ENCODE measurements at places on chromosomes 16 and 17. TPM values are rescaled to one million over a fixed set of nuclear protein-coding genes. Genes with fewer than 3 reads are reported as not detected.

DNA sequence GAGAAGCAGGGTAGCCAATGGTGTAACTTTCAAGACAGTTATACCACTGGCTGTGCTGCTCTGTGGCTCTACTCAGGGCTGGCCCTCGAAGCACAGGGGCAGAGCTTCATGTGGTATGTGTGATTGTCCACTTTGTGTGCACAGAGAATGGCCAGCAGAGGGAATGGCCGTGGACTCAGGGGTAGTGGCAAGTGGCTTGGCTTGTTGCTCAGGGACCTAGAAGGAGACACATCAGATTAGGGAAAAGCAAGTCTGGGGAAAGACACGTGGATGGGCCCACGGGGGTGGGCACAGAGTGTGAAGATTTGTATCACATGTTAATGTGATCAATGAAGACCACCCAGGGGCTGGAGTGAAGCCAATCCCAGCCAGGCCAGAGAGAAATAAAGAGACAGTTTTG is 20.0 kb upstream of the XYLT2 start:
- no peaks in the 10 kb centered on the region for H3K36me3 ChIP-seq
- no peaks in the 10 kb centered on the region for H3K4me1 ChIP-seq
- H3K4me3 ChIP-seq = no peak overlapping the region
- H3K27ac ChIP-seq = no peak overlapping the region
- peaks cover 2% of the 10 kb centered on the region for H3K27me3 ChIP-seq
- DNase-seq = no peak

DNA sequence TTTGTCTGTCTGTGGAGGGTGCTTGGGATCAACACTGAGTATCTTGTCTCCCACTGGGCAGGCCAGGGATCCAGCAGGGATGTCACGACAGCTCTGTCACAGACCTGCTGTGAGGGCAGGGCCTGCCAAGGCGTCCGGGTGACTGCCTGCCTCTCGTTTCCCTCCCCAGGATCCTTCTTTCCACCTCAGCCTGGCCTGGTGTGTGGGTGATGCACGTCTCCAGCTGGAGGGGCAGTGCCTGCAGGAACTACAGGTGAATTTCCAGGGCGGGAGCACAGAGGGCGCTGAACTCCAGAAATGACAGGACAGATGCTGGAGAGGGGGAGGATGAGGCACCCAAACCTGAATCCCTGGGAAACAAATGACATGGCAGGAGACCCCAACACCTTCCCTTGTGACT is 6.8 kb upstream of the MMP15 start:
- DNase-seq = no peak
- no peaks in the 10 kb centered on the region for H3K27me3 ChIP-seq
- H3K36me3 ChIP-seq = peaks cover 19% of the 10 kb centered on the region
- no peak overlapping the region for H3K27ac ChIP-seq

The ZP2 gene
- total RNA-seq = not detected

DNA sequence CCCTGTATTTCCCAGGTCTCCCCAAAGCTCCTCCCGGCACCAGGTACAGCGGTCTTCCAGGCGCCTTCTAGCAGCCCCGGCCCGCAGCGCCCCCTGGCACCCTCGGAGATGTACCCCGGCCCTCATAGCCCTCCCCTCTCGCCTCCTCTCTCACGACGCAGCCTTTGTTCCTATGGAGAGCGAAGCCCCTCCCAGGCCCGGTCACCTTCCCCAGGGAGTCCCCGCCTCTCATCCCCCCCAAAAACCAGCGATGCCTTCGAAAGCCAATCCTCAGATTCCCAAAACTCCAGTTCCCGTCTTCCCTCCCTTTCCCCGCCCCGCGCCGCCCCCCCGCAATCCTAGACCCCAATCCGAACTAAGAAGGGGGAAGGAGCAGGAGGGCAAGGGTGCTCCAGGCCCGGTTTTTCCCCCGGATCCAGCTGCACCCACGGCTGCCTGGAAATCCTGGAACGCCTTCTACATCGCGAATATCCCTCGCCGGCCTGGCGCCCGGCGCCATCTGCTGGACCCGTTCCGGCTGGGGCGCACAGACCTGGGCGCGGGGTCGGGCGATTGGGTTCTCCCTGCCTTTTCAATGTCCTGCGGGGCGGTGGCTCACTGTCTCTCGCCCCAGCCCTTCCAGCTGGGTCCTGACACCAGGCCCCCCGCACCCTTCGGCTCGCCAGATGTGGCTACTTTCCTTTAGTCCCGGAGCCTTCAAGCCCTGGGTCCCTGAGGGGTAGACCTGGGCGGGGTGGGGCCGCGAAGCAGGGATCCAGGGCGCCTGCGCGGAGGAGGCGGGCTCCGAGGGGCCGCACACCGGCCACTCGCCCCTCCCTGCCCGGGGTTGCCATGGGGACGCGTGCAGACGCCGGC is at the start of gene DNAH2:
DNAH2 (plus strand) TSS at position 844 of the 855 bp plus-strand sequence. CDS start 1,991 bp downstream, outside the sequence.
- H3K4me1 ChIP-seq = peaks cover 15% of the 10 kb centered on the region
- peaks cover 33% of the 10 kb centered on the region for H3K27me3 ChIP-seq
- no peaks in the 10 kb centered on the region for H3K36me3 ChIP-seq
- H3K4me3 ChIP-seq = no peak within 1 kb of the TSS

The IGSF6 gene
- total RNA-seq = 0.25 TPM

DNA sequence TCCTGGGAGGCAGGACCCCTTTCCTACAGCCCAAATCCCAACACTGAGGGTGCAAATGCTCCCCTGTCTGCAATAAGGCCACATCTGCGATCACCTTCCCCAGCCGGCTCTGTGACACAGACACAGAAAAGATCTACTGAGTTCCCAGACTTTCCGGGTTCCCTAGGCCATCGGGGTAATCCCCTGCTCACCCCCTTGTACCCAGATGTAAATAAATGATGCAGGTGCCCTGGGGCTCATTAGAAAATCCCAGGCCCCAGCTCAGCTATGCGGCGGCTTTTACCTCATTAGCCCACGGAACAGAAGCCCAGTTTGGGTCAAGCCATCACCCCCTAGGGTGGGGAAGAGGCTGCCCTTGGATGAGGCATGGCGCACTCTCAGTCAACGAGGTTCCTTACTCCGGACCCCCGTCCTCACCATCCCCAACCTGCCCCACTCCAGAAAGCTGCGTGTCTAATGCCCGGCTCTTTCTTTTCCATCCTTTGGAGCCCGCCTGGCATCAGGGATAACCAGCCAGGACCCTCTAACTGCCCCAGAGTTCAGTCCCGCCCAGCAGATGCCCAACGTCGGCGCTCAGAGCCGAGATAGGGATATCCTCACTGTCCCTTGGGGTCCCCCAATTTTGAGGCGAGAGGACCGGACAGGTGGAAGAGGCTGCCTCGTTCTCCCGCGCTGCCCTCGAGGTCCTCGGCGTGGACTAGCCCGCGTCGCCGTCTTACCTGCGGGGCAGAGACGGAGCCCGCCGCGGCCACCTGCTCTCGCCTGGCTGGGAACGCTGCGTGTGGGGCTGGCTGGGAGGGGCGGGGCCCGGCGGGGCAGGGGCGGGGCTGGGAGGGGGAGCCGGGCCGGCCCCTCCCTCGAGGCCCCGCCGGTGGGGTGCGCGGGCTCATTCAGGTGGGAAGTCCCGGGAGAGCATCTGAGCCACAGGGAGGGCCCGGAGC is at the start of gene ZNF385C:
ZNF385C (minus strand) TSS at position 783 of the 941 bp plus-strand sequence. CDS start 35,417 bp downstream, outside the sequence.
- H3K27ac ChIP-seq = no peak within 1 kb of the TSS
- no peaks in the 10 kb centered on the region for H3K36me3 ChIP-seq
- peaks cover 11% of the 10 kb centered on the region for H3K4me1 ChIP-seq

GRCh38 chr16:35182943-35183550 is 1723.6 kb downstream of the TP53TG3F start:
- no peak for DNase-seq
- no peak overlapping the region for H3K4me3 ChIP-seq
- H3K4me1 ChIP-seq = no peaks in the 10 kb centered on the region

DNA sequence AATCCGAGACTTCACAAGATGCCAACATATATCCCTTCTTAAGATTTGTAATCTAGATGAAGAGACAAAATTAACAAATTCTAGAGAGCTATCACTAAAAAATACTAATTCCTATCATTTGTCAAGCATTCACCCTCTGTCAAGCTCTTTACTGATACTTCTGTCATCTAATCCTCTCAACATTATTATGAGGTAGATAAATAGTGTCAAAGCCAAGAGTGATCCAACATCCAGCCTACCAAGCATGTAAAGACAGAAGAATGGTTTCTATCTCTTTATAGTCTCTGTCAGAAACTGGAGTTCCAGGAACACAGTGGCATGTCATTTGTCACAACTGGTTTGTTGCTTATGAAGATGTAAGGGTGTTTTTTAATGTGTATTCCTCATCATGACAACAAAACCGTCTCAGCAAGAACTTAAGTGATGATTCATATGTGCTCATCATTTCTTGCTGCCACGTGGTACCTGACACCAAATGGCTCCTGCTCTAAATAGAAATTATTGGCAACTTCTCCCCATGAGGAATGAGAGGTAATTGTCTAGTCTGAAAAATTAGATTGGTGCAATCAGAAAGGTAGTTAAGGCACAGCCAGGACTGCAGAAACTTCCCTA is 196.8 kb downstream of the TOX3 start:
- H3K27me3 ChIP-seq = no peaks in the 10 kb centered on the region
- no peak for DNase-seq
- H3K36me3 ChIP-seq = no peaks in the 10 kb centered on the region
- H3K4me1 ChIP-seq = no peaks in the 10 kb centered on the region
- no peak overlapping the region for H3K27ac ChIP-seq
- no peak overlapping the region for H3K4me3 ChIP-seq

GRCh38 chr16:15988268-15989013 is 39.0 kb downstream of the ABCC1 start:
- H3K4me1 ChIP-seq = peaks cover 20% of the 10 kb centered on the region
- no peak for DNase-seq
- no peak overlapping the region for H3K27ac ChIP-seq
- H3K36me3 ChIP-seq = peaks cover 9% of the 10 kb centered on the region
- H3K27me3 ChIP-seq = no peaks in the 10 kb centered on the region

DNA sequence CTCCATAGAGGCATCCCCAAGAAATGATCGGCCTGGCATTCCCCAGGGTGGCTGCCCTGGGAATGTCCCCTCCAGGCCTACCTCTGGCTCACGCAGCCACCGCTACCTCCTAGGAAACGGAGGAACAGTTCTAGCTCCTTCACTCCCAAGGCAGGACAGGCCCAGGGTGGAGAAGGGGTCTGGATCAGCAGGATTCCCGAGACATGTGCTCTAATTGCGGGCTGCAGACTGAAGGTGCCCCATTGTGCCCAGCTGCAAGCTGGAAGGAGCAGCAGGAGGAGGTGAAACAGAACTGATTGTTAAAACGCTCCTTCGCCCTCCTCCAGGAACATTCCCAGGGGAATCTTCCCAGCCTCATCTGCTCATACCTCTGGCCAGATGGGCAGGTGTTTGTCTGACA is 40.8 kb downstream of the SCNN1G start:
- H3K4me1 ChIP-seq = no peaks in the 10 kb centered on the region
- H3K4me3 ChIP-seq = no peak overlapping the region
- no peaks in the 10 kb centered on the region for H3K27me3 ChIP-seq
- DNase-seq = no peak
- no peak overlapping the region for H3K27ac ChIP-seq

- H3K4me3 ChIP-seq = no peak overlapping the region
- H3K27ac ChIP-seq = no peak overlapping the region
- DNase-seq = no peak
- H3K36me3 ChIP-seq = no peaks in the 10 kb centered on the region
Measured at GRCh38 chr16:56792967-56793366, 63.0 kb downstream of the NUP93 start.

- no peak overlapping the region for H3K27ac ChIP-seq
- no peak for DNase-seq
- no peaks in the 10 kb centered on the region for H3K27me3 ChIP-seq
- H3K4me3 ChIP-seq = no peak overlapping the region
Measured at GRCh38 chr17:53313746-53314145, 509.0 kb upstream of the KIF2B start.

The HS3ST3A1 gene
- 8.3 TPM for total RNA-seq

GRCh38 chr17:72590382-72590781 is 469.6 kb downstream of the SOX9 start:
- H3K27me3 ChIP-seq = peaks cover 13% of the 10 kb centered on the region
- H3K27ac ChIP-seq = no peak overlapping the region
- no peak overlapping the region for H3K4me3 ChIP-seq

DNA sequence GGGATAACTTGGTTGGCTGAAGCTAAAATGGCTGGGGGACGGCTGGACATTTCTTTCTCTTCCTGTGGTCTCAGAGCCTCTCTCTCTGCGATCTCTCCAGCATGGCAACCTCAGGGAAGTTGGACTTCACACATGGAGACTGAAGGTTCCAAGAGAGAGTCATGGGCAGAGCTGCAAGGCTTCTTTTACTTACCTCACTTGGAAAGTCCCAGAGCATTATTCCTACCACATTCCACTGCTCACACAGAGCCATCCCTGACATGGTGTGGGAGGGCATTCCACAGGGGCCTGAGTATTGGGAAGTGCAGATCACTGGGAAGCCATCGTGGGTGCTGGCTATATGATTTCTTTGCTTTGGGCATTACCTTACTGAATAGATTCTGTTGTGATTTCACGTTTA is 9.8 kb upstream of the SLC6A2 start:
- no peaks in the 10 kb centered on the region for H3K4me1 ChIP-seq
- no peak for DNase-seq
- H3K36me3 ChIP-seq = no peaks in the 10 kb centered on the region

GRCh38 chr17:75032720-75033280 is 14.0 kb downstream of the ATP5PD start:
- no peaks in the 10 kb centered on the region for H3K27me3 ChIP-seq
- H3K4me3 ChIP-seq = peak overlapping the region; percentile 53
- peaks cover 48% of the 10 kb centered on the region for H3K4me1 ChIP-seq
- H3K27ac ChIP-seq = peak overlapping the region; percentile 53

DNA sequence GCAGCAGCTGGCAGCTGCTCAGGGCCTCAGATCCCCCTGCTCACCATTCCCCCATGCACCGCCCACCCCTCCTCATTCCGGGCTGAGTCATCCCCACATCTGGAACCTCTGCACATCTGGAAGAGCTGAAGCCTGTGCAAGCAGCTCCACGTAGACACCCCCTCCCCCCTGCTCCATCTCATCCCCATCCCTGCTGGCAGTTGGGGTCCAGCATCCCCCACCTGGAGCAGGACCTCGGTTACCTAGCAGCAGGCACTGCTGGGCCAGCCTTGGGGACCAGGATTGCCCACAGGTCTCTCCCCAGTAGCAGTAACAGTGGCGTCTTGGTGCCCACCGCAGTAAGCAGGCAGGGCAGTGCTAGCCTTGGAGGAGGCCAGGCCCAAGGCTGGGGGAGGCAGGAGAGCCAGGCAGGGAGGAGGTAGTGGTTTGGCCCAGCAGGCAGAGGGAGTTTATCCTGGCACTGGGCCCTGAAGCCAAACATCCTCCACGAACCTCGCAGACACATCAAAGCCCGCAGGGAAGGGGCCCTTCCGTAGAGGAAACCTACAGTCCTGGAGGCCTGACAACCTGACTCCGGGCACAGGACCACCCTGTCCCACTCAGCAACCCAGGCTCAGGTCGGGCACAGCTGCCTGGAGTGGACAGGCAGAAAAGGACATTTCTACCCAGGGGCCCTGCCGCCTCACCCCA is 7.7 kb upstream of the TMEM92 start:
- H3K4me3 ChIP-seq = no peak overlapping the region
- H3K27ac ChIP-seq = no peak overlapping the region
- DNase-seq = no peak
- no peaks in the 10 kb centered on the region for H3K36me3 ChIP-seq

The DNAAF1 gene
- total RNA-seq = 0.27 TPM

The FSCN2 gene
- total RNA-seq = 0.74 TPM

- no peaks in the 10 kb centered on the region for H3K4me1 ChIP-seq
- DNase-seq = peak; percentile 42
- no peaks in the 10 kb centered on the region for H3K27me3 ChIP-seq
- peak overlapping the region; percentile 33 for H3K4me3 ChIP-seq
Measured at GRCh38 chr17:79065105-79065670, 9.4 kb upstream of the ENGASE start.

All from CD4-positive, CD25-positive, alpha-beta regulatory T cell (primary cell).